Activated CD8-positive, alpha-beta memory T cell treated with anti-CD3 and anti-CD28 coated beads for 1 hour (primary cell): ENCODE measurements at places on chromosomes 7 and 10.

DNA sequence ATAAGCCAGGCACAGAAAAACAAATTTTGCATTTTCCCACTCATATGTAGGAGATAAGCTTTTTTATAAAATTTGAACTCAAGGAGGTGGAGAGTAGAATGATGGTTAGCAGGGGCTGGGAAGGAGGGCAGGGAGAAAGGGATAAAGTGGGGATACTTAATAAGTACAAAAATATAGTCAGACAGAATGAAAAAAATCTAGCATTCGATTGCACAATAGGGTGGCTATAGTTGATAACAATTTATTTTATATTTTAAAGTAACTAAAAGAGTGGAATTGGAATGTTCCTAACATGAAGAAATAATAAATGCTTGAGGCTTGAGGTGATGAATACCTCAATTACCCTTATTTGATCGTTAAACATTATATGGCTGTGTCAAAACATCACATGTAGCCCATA, 415.7 kb upstream of the STEAP1 start:
- DNase-seq: no peak

- no peak for DNase-seq
Observed at GRCh38 chr10:124592736-124593430, 131.3 kb downstream of the LHPP start.

GRCh38 chr10:60374836-60375235, 14.8 kb downstream of the ANK3 start:
- no peak for DNase-seq

DNA sequence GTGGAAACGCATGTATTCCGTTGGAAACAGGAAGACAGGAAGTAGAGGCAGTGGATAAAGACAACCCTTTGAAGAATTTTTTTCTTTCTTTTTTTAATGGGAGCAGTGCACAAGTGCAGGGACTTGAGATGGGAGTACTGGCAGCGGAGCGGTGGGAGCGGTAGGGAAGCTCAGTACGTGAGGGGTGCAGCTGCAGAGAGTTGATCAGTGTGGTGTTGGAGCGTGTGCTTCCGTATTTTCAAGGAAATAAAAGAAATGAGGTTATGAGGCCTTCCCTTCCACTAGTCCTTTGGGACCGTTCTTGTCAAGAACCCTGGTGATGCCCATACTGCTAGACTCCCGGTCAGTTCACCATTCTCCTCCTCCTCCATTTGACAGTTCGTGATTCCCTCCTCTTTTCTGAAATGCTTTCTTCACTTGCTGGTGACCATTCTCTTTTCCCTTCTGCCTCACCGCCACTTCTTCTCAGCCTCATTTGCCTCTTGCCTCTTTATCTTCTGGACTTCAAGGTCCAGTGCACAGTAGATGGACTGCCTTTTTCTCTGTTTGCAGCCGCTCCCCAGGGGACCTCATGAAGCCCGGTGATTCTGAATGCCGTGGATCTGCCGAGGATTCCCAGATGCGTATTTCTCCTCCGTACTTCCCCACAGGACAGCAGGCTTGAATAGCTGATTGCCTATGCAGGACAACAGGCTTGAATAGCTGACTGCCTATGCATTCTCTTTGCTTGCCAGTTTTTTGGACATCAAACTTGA, 39.1 kb upstream of the TMEM236 start:
- DNase-seq: no peak

- no peak for DNase-seq
Observed at GRCh38 chr10:43395571-43396060, 13.4 kb downstream of the HNRNPF start.

GRCh38 chr7:38825721-38826440, 83.1 kb downstream of the VPS41 start:
- no peak for DNase-seq
